Pons (tissue), 1 donor: ENCODE measurements at places on chromosomes 5 and 9.

GRCh38 chr9:130215341-130216119, 43.3 kb downstream of the NCS1 start:
- no peak for DNase-seq

DNA sequence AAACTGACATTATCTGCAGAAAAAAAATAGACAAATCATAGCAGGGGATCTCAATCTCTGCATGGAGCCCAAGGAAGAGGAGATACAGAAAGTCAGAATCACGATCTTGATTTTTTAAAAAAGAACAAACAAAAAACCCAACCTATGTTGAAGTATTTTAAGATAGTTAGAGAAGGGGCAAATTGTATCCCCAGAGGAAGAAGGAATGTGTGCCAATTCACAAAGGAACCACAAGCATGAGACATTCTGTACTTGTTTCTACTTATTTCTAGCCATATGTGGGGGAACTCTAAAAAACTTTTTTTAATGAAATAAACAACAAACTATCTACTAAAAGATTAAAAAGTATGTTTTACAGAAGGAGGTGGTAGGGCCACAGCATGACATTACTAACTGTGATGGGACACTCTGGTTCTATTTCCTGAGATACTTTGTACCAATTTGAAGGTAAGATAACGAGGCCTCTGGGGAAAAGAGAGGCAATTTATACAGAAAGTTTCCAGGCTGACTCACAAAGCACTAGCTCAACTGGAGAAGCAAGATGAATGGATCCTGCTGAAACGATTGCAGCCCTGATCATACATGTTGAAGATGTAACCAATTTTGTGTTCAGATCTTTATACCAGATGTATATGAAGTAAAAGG, 22.5 kb downstream of the RANBP3L start:
- no peak for DNase-seq

- DNase-seq, result no peak
Measured at GRCh38 chr9:95270790-95271189, 46.7 kb downstream of the FANCC start.

DNA sequence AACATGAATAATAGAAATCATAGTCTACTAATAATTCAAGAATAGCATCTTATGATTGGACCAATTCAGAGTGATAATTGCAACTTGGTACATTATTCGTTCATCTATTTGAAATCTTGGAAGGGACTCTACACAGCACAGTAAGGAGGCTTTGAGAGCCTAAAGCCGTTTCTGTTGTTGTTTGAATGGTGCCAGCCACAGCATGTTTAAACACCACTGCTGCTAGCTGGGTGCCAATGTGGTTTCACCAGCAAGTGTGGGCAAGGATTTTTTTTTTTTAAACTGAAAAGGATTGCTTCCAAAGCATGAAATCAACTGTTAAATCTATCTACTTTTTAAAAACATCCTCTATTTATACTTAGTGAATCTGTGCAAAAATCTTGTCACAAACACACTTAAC, 253.9 kb upstream of the MAP3K1 start:
- no peak for DNase-seq

DNA sequence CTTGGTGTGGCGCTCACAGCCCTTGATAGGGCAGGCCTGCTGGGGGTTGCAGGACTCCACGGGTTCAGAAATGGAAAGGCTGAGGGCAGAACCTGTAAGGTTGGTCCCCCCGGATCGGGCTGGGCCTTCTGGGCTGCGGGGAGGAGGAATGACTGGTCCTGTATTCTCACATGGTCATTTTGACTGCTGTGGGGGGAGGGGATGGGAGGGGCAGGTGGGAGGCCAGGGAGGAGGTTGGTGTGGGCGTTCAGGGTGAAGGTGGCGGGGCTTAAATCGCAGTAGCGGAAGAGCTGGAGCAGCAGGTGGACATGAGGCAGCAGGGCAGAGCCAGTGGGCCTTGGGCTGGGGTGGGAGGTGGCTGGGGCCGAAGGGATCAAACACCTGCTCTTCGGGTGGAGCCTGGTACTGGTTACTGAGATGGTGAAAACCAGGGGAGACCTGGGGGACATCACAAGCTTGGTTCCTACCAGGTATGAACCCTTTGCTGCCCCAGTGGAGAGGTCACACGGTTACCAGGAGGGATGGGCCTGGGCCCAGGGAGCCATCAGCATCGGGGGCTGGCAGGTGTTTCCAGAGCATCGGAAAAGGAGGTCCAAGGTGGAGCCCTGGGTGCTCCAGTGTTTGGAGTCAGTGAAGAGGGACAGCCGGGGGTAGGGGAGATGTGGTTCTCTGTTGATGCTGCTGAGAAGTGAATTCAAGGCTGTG, 1.8 kb downstream of the MRPS2 start:
- no peak for DNase-seq
